Stimulated activated CD4-positive, alpha-beta T cell treated with anti-CD3 and anti-CD28 coated beads, Interleukin-2, amount 100 ng/mL, for 24 hours (primary cell): ENCODE measurements at places on chromosomes 6 and 20.
A peak's percentile ranks its signal among the peaks of the same experiment; 100 is the strongest.

DNA sequence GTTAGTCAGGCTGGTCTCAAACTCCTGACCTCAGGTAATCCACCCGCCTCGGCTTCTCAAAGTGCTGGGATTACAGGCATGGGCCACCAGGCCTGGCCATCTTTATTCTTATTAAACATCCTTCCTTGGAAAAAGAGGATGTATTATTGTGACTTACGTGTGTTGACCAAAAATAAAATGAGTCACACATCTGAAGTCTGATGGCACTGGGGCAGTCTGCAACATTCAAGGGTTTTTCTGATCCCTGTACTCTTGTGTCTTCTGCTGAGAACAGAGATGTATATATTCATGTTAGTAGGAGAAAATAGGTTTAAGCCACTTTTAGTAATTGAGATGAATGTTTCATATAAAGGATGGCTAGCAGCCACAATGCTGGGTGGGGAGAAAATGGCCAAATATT lies 129.9 kb upstream of the RIPOR2 start:
- DNase-seq = no peak

GRCh38 chr6:43790031-43790430 lies 20.0 kb downstream of the VEGFA start:
- no peak for DNase-seq

- DNase-seq = peak; percentile 44
These were observed 131.9 kb upstream of the BTN3A2 start for GRCh38 chr6:26232940-26233648.

DNA sequence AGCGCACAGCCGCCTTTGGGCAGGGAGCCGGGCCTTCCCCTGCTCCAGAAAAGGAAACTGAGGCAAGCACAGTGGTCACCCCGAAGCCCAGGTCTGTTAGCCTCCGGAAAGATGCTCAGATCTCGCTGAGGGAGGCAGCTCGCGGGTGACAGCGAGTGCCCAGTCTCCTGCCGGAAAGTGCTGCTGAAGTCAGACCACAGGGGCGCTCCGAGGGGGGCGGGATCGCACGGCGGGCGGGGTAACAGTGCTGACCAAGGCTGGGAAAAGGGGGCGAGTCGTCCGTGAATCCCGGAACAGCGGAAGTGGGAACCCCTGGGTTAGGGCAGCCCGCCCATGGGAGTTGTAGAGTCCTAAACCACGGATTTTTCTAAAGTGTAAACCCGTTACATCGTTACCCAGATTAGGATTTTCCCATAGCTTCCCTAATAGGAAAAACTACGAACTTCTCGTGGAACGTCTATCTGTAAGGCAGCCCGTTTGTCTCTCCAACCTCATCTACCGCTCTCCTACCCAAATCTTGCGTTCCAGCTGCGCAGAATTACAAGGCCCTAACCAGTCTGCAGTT lies 504 bp downstream of the VPS16 start:
- DNase-seq = peak; percentile 49
